LoVo (cell line): ENCODE measurements at places on chromosomes 7 and 10.
A peak's percentile ranks its signal among the peaks of the same experiment; 100 is the strongest.

DNA sequence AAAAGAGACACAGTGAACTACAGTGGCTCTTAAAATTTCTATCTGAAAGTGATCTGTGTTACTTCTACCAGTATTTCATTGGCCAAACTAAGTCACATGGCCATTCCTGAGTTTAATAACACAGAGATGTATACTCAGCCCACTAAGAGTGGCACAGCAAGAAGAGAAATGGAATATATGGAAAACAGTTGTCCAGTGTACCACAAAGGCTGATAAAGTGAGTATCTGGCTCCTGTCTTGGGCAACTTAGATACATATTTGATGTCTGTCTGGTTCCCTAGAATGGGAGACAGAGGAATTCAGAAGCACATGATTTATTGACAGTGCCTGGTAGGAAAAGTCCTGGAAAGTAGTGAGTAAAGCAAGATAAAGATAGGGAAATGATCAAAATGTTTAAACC, 10.1 kb upstream of the PON1 start:
- DNase-seq, result no peak

DNA sequence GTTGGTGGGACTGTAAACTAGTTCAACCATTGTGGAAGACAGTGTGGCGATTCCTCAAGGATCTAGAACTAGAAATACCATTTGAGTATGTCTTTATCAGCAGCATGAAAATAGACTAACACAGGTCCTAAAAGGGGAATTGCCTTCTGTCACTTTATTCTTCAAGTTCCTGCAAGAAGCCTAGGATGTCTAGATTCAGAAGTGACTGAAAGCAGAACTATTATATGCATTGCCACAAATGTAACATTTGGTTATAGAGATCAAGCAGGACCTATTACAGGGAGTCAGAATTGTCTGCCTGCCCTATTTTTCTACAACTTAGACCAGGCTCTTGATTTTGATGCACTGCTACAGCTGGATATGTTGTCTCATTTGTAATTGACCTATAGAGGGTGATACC, 364.7 kb downstream of the SORCS1 start:
- no peak for DNase-seq

- no peak for DNase-seq
These were observed 69.8 kb downstream of the ZMIZ1 start for GRCh38 chr10:79138449-79139123.

DNA sequence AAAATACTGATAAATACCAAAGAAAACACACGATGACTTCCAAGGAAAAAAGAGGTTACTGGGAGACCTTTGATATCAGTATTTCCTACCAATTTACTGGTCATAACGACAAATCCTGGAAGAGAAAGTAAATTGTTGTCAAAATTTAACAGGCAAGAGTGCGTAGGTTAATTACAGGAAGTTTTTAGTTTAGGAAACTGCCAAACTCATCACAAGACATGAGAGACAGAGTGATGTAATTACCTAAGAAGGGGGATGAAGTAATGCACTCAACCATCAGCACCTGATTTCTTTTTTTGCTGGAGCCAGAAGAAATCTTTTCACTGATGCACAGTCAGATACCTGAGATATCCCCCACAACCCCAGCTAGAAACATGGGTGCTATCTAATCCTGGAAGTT, 16.8 kb downstream of the MACC1 start:
- DNase-seq, result no peak

DNA sequence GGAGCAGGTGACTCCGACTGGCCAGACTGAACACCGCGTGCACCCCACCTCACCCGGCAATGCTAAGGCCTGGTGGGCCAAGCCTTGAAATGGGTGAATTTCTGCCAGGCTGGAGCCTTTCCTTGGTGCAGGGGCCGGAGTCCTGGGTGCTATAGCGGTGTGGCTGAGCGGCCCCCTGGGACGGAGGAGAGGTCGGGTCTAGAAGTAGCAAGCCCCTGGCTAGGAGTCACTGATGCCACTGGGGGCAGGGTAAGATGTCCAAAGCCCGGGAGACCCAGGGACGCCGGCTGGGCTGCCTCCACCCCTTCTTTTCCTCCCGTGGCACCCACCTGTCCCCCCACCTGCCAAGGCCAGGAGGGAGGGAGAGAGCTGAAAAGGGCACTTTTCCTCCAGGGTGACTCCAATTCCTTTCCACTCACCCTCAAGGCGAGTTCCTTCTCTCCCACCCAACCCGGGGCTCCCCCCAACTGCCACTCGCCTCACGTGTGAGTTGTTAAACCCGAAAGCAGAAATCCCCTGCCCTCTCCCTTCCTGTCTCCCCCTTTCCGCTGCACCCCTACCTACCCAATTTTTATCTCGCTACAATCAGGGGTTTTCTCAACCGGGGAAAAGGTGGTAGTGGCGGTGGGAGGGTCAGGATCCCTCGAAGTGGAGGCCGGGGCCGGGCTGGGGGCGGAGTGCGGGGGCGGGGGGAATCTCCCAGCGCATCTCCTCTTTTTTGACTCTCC, 6.0 kb upstream of the GATA3 start:
- no peak for DNase-seq

DNA sequence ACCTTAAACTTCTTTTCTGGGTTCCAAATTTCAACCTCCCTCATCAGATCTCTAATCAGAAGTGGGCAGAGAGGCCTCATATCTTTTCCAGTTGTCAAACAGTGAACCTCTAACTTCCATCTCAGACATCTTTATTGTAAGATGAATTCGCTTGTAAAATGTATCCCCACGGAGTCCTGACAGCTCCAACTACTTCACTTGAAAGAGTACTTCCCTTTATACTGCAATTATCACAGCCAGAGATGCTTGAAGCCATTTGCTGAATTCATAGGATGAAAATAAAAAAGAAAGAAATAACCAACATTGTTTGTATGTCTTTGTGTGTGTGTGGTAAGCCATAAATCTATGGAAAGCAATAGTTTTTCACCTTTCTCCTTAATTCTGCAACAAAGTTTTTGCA, 175.2 kb downstream of the GRM3 start:
- no peak for DNase-seq

DNA sequence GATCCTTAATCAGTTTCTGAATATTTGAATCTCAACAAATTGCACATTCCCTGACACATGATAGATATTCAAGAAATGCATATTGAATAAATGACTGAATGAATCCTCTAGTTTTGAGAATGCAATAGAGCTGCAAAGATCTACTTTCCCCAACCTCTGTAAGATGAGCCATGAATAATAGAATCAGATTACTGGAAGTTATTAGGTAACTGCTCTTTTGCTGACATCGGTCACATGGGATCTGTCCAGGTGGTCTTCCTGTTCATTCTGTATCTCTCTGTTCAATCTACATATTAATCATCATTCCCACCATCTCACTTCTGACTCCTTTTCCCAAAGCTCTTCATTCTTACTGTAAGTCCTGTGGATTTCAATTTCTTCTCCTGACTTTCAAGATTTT, 638.7 kb downstream of the SORCS1 start:
- no peak for DNase-seq

DNA sequence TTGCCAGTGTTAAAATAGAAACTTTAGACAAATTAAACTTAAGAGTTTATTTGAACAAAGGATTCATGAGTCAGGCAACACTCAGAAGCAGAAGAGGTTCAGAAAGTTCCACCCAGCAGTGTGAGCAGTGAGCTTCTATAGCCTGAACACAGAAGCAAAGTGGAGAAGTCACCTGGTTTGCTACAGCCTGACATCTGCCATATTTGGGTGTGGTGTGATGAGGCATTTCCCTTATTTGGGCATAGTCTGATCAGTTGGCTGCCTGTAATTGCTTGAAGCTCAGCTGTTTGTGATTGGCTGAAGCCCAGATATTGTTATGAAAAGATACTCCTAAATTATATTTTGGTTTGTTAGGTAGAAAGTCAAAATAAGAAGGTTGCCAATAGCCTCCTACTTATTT, 39.1 kb downstream of the VWC2 start:
- no peak for DNase-seq

DNA sequence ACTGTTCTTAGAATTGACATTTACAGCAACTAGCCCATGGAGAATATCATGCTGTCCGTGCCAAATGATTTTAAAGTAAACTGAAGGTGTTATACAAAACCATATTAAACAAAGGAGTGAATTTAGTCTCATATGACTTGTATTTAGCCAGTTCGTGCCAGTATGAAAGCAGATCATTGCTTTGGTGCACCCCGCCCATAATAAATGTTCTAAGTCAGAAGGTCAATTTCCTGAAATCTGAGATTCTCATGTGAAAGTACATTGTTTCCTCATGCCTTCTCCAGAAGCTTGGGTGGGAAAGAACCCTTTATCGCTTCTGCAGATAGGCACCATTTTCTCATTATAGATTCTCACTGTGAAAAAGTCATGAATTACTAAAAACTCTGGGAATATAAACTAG, 106.4 kb downstream of the CAMK1D start:
- peak; percentile 61 for DNase-seq

- no peak for DNase-seq
These were observed 105.7 kb upstream of the YAE1 start for GRCh38 chr7:39460486-39460885.

DNA sequence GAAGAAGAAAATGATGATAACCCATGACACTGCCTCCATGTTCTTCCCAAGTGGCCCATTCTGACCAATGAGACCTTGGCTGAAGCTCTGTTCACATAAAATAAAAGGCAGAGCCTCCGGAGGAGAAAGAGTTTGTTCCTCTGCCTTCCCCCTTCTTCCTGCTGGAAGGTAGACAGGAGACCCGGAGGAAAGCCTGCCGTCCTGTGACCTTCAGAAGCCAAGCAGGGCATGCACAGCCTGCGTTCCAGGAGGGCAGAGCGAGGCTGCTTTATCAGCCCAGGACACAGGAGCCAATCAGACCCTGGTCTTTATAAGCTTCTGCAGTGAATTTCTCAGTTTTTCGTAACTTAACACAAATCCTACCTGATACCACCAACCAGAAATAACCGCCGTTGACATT, 8.6 kb upstream of the GRID1 start:
- DNase-seq, result no peak

- DNase-seq, result no peak
These were observed 19.9 kb downstream of the STMP1 start for GRCh38 chr7:135682191-135682590.
